ENCODE measurements at places on chromosomes 6 and 20.

DNA sequence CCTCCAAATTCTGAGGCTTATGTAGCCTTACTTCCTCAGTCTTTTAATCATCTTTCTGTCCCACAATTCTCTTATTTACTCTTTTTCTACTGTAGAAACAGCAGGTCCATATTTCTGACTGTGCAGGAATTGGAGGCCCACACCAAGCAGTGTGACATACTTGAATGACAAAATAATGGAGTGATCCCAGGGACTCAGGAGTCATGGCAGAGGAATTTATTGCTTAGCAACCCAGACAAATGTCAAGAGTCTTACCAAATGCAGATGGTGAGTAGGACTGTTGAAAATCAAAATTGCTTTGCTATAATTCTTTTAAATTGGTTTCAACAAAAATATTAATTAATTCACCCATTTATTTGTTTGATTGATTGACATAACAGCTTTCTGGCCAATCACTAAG, 59.9 kb downstream of the HTR1B start:
- no peak for DNase-seq

GRCh38 chr6:158630938-158631616, 13.5 kb downstream of the DYNLT1 start:
- no peak for DNase-seq

DNA sequence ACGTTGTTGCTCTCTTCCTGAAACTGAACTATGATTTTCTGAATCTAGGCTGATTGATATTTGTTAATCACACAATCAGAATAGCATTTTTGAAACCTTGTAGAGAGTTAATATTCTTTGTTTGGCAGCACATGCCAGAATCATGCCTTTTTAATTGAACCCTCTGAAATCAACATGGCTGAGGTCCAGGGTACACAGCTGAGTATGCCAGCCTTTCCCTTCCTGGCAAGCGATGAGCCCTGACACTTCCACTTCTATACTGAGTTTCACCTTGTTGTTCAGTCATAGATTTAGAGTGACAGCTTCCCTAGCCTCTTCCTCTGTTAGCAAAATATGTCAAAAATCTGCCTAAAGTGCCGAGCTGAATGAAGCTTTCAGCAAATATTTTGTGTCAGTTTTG, 6.8 kb downstream of the HDDC2 start:
- no peak for DNase-seq

- DNase-seq: no peak
Measured at GRCh38 chr6:50989123-50989522, 170.5 kb downstream of the TFAP2B start.

DNA sequence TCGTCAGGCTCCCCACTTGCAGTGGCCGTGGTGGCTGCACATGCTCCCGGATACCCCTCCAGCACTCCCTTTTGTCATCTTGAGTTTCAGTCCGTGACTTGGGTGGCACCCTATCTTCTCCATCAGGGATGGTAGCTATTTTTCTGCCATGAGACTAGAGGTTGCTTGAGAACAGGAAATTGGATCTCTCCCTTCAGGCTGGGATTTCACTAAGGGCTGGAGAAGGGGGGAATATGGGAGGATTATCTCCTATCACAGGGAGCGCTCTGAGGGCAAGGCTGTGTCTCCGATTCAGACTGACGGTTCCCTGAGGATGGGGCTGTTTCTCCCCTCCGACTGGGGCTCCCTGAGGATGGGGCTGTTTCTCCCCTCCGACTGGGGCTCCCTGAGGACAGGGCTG, 123.1 kb downstream of the MRPL14 start:
- no peak for DNase-seq

- no peak for DNase-seq
Measured at GRCh38 chr6:161269310-161269709, 4.6 kb downstream of the AGPAT4 start.

GRCh38 chr6:45199554-45199953, 128.6 kb upstream of the RUNX2 start:
- no peak for DNase-seq

DNA sequence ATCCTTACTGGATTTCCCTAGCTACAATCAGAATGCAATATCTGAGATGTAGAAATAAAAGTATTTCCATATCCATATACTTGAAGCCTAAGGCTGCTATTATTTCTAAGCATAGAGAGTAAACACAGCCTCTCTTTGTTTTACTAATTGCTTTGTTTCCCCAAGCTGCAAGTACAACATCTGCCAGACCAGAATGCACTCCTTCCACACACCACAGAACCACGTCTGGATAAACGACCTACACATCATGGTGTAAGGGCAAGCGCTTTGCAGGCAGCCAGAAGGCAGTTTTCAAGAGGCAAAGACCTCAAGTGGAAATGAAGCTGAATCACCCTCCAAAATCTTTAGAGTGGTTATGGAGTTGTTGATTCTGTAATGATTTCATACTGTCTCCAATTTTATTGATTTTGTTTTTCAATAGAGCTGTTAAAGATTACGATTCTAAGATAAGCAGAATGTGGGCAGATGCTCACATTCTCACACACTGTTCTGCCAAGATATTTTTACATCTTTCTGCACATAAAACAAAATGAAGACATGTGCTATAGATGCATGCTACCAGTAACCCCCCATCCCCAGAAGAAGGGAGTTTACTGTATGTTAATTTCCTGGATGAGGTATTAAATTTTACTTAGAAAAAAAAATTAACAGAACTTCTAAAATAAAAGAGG, 88.8 kb downstream of the THEMIS start:
- no peak for DNase-seq

GRCh38 chr20:1835186-1836035, 59.8 kb upstream of the SIRPA start:
- DNase-seq: no peak

GRCh38 chr6:11710311-11710761, 68.3 kb downstream of the ADTRP start:
- peak; percentile 7 for DNase-seq

DNA sequence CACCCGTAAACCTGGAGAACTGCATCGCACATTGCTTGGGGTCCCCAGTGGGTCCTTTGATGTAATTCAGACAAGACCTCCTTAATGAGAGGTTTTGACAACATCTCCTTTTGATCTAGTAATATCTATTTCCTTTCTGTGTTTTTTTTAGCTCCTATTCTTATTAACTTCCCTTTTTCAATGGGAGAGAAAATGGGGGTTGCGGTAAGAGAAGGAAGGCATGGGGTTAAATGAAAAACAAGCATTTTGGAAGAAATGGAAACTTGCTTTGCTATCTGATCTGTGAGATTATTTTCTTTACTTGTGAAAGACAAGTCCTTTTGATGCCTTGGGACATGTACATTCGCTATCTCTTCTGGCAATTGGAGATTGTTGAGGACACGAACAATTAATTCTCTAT, 418.6 kb upstream of the MAN1A1 start:
- no peak for DNase-seq

- no peak for DNase-seq
Measured at GRCh38 chr6:85050149-85050548, 285.8 kb upstream of the TBX18 start.

DNA sequence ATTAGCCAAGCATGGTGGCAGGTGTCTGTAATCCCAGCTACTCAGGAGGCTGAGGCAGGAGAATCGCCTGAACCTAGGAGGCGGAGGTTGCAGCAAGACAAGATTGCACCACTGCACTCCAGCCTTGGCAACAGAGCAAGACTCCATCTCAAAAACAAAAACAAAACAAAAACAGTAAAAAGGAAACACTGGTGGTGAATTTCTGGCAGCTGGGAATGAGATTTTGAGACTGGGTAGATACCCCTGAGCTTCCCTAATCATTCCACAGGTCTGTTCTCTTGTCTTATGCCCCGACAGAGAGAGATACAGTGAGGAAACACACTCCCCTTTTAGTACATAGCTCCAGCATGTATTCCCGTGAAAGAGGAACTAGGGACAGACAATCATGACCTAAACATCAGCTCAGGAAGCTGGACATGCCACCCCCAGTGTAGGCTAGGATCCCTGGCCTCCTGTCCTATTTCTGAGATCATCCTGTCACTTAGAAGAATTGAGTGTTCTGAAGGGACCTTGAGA, 9.6 kb downstream of the MAN1A1 start:
- no peak for DNase-seq

- no peak for DNase-seq
Measured at GRCh38 chr6:388202-388903, 3.2 kb upstream of the IRF4 start.

All from stimulated activated CD8-positive, alpha-beta memory T cell treated with anti-CD3 and anti-CD28 coated beads, Interleukin-7, amount 100 ng/mL, for 1 hour (primary cell).